Endothelial cell of umbilical vein (primary cell): ENCODE measurements at places on chromosomes 12 and 14. TPM values are rescaled to one million over a fixed set of nuclear protein-coding genes. Genes with fewer than 3 reads are reported as not detected.

- no peak for DNase-seq
Measured at GRCh38 chr12:81150382-81150781, 72.5 kb downstream of the ACSS3 start.

The OR6S1 gene
- not detected in 2 replicates for polyA plus RNA-seq

- DNase-seq: no peak
Measured at GRCh38 chr14:83912032-83912642, 1617.8 kb upstream of the FLRT2 start.

DNA sequence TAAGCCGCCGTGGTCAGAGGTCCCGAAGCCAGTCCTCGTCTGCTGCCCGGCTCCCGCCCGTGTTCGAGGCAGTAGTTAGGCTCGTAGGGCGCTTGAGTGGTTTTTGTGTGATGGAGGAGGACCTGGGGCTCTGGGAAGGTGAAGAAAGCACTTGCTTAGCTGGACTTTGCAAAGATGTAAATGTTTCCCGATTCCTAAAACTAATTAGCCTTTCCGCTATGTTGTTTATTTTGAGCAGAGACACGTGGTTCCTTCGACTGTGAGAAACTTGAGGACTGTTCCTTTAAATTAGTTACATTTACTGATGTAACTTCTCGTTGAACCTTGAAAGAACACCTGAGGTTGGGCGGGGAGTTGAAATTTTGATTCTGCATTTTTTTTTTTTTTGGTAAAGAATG, 33.9 kb downstream of the MIA2 start:
- DNase-seq: no peak

GRCh38 chr14:91302391-91302790, 57.9 kb upstream of the GPR68 start:
- no peak for DNase-seq

GRCh38 chr12:52149182-52149641, 42.6 kb downstream of the KRT80 start:
- DNase-seq: no peak

GRCh38 chr14:30243207-30243606, 315.6 kb upstream of the PRKD1 start:
- no peak for DNase-seq

DNA sequence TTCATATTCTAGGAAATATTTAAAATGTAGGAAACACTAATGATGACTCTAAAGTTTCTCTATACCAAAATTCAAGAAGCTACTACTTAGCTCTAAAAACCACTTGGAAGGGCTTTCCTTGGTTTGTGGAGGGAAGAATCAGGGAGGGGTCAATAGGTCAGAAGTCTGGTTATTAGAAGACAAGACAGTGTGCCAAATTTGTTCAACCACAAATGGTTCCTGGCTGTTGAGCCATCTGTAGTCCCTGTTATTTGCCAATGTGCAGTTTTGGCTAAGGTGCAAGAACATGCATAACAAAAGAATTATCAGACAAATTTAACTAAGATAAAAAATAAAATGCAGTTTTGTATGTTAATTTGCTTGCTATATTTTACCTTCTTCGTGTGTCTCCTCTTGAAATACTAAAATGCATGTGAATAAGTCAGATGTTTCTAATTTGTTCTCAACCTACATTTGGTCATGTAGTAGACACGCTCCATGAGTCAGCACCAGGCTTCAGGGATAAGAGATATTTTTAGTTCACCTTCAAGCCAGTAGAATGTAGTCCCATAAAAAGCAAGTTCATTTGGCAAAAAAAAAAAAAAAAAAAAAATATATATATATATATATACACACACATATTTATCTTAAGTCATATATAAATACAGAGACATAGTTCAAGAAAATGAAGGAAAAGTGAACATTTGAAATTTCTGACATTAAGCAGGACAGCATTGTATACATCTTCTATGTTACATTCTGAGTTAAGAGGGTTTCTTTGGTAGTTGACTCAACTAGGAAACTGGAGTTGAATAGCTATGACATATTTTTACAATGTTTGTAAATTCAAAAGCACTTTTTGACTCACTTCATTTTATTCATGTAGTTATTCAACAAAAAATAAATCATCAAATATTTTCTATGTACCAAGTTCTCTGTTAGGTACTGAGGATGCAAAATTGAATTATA, 123.3 kb downstream of the KCNC2 start:
- no peak for DNase-seq

DNA sequence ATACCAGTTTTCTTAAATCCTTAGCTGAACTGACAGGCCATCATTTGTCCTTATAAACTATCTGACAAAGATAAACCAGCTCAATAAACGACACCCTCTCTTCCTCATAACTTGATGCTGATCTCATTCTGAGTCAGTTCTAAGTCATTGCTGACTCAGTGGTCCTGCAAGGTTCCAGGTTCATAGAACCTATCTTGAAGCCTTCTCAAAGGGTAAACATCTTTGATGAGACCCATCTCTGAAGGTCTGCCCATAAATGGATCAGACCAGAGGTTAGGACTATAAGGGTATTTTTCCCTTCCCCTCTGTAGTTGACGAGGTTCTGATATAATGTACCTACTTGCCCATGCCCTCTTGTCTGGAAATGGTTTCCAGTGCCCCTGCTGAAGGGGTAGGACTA, 11.9 kb downstream of the NAA25 start:
- DNase-seq: peak; percentile 57

The METTL3 gene
- polyA plus RNA-seq: 80.2 and 85.3 TPM in 2 replicates

DNA sequence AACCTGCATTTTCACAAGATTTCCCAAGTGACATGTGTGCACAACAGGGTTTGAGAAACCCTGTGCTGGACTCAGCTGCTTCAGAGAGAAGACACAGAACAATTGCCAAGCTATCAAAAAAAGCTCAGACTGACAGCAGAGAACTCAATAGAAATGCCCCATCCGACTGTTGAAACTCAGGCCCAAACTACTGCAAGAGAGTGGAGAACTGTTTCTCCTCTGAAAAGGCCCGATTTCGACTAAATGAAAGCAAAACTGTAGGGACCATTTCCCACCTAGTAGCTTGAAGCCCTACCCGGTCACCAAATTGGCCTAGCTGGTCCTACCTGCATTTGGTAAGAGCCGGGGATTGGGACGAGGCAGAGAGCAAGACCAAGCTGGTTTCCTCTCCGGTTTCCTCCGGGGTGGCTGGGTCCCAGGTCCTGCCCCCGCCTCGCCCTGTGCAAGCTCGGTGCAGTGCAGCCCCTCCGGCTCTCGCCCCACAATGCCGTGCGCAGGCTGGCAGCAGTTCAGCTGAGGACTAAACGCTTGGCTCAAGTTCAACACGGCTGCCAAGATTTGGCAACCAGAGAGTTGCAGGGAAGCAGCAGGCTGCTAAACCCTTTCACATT, 1180.6 kb downstream of the VRK1 start:
- no peak for DNase-seq
